ENCODE measurements at places on chromosomes 16 and 17.

GRCh38 chr17:67281743-67282142 lies 36.7 kb upstream of the HELZ start:
- no peak for DNase-seq

GRCh38 chr17:77282524-77283515 lies 142.1 kb downstream of the SEC14L1 start:
- DNase-seq: peak; percentile 6

GRCh38 chr16:1993731-1994131 lies 4.0 kb downstream of the SYNGR3 start:
- no peak for DNase-seq

DNA sequence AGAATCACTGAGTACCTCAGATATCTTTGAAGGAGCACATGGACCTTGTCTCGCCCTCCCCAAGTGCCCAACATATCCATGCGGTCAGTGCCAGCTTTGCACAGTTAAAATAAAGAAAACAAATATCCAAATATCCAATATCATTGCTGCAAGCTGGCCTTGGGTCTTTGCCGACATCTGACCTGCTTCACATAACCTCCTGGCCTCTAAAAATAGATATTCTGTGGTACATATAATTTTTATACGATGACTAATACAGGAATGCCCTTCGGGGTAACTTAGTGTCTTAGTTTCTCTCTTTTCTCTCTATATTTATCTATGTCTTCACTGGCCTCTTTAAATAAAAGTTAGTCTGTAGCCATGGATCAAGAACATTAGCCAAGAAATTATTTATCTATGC lies 67.8 kb downstream of the MAF start:
- DNase-seq: no peak
